ENCODE measurements at places on chromosomes 5 and 9. TPM values are rescaled to one million over a fixed set of nuclear protein-coding genes. Genes with fewer than 3 reads are reported as not detected.

Gene OLFM1
- total RNA-seq = 7.8 TPM

Gene GPR151
- total RNA-seq = not detected

Gene IPPK
- 6.3 TPM for total RNA-seq

Gene LPAR1
- total RNA-seq = 10.9 TPM

Gene PCSK1
- 7.5 TPM for total RNA-seq

Gene PALM2AKAP2
- 2.1 TPM for total RNA-seq

Gene PCDHGA1
- 0.33 TPM for total RNA-seq

Gene POU5F2
- total RNA-seq = 5.2 TPM

GRCh38 chr5:65418661-65419060, 63.1 kb downstream of the ADAMTS6 start:
- DNase-seq = no peak

GRCh38 chr5:111830333-111830732, 73.3 kb upstream of the NREP start:
- DNase-seq = no peak

GRCh38 chr5:13316176-13316575, 628.3 kb downstream of the DNAH5 start:
- no peak for DNase-seq

DNA sequence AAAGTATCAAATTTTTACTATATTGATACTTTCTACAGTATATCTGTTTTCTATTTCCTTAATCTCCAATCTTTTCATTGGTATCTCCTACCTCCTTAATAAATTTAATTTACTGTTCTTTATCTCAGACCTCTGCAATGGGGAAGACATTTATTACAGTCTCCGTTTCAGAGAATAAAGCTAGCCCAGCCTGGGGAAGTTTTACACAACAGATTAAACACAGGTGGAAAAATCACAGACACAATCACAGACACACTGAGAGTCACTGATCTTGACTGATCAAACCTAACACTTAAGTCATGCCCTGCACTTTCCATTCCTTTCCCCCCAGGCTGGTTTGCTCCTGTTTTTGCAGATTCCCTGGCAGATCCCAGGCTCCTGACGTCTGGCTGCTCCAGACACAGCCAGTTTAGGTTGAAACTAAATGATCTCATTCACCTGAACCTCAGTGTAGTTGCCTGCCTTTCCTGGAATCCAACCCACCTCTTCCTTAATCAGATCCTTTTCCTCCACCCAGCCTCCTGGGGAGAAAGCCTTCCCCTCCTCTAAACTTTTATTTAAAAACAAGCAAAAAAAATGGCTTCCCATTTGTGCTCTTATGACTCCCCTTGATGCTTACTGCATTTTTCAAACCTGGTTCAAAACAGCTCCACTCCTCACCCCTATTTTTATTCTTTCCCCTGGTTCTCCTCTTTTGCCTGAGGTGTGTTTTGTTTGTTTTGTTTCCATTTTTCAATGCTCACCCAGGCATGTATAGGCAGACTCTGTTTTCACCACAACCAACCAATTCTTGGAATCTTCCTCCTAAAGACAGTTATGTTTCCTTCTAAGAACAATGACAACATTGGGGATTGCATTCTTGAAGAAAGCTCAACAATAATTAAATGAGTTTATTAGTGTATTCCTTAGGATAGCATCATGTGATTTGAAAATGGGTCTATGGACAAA, 29.5 kb upstream of the OSMR start:
- no peak for DNase-seq

- DNase-seq = no peak
Measured at GRCh38 chr9:6873857-6874256, 116.1 kb downstream of the KDM4C start.

- DNase-seq = no peak
Measured at GRCh38 chr5:16461026-16461425, 4.6 kb downstream of the ZNF622 start.

GRCh38 chr5:160747987-160748386, 104.0 kb downstream of the ATP10B start:
- DNase-seq = no peak

GRCh38 chr5:98510143-98510985, 263.1 kb upstream of the RGMB start:
- DNase-seq = peak; percentile 14

DNA sequence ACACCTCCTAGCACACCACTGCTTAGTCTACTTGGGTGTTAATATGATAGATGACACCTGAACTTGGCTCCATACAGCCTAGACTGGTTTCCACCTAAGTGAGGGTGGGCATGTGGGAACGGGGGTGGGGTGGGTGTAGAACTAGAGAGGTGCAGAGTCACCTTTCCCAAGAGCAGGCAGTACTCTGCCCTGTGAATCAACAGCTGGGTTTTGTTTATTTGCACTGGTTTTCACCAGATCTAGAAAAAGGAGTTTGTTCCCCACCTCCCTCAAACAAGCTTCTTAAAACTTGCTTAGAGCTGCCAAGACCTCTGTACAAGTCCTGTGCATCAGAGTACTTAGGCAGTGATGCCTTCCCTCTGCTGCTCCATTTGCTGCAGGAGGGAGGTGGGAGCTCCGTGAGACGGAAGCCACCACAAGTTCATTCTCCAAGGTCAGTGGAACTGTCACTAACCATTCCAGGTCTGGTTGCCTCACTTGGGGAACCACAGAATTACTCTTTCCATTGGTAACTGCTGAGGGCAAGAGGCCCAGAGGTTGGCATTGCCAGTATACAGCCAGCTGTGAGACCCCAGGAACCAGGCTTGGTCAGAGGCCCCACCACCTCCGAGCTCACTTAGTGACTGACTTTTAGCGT, 163.5 kb downstream of the NR3C1 start:
- DNase-seq = no peak

DNA sequence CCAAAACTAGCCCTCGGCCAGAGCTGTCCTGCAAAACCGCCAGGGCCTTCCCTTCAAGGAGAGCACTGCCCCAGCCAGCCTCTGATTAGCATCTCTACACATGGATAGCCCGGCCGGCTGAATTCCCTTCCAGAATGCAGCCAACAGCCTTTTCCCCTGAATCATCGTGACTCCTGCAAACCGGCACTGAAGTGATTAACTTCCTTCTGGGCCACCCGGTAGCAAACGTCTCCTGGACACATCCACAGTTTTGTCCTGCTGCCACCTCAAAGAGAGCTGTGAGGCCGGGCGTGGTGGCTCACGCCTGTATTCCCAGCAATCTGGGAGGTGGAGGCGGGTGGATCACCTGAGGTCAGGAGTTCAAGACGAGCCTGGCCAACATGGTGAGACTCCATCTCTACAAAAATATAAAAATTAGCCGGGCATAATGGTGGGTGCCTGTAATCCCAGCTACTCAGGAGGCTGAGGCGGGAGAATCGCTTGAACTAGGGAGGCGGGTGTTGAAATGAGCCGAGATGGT, 21.1 kb upstream of the EEIG1 start:
- no peak for DNase-seq

- DNase-seq = no peak
Measured at GRCh38 chr9:136527721-136528710, 17.8 kb downstream of the NOTCH1 start.

GRCh38 chr5:93721071-93721470, 20.3 kb downstream of the POU5F2 start:
- DNase-seq = no peak

DNA sequence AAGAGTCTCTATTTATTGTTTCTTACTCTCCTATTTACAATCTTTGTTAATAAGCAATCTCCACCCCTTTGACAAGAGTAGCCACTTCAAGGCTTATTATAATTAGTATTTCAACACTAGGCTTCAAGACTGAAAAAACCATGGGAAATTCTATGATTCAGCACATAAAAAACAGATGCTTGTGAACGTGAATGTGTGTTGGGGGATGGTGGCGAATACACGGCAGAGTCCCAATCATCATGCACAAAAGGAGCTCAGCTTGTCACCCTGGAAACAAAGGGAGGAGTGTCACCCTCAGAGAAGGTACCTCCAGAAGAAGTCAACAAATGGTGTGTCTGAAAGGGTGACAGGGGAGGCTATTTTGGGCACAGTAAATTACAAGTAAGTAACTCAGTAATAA, 157.2 kb upstream of the RETREG1 start:
- DNase-seq = peak; percentile 76

DNA sequence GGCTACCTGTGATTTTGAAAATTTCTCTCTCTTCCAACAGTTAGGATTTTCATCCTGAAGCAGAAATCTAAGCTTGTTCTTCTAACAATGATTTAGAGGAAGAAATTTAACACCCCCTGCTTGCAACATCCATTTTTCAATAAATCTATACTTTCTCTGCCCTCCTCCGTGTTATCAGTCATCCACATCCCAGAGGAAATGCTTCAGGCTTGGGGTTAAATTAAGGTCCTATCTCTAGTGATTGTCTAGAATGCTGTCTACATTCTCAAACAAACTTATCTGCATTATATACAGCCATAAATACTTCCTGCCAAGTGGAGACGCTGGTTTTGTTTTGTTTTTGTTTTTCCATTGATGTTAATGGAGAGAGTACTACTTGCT, 371.0 kb downstream of the CSNK1G3 start:
- DNase-seq = no peak

- peak; percentile 28 for DNase-seq
Measured at GRCh38 chr5:58499941-58500340, 8.7 kb downstream of the GAPT start.

GRCh38 chr9:70883056-70883455, 238.4 kb downstream of the TRPM3 start:
- DNase-seq = no peak

Measured in body of pancreas (tissue), 4 donors.